Stimulated activated CD8-positive, alpha-beta memory T cell treated with anti-CD3 and anti-CD28 coated beads, Interleukin-7, amount 100 ng/mL, for 1 hour (primary cell): ENCODE measurements at places on chromosomes 6 and 20.

- DNase-seq, result no peak
Observed at GRCh38 chr6:164106345-164106769, 691.8 kb downstream of the QKI start.

- no peak for DNase-seq
Observed at GRCh38 chr20:31712564-31713311, 9.9 kb downstream of the BCL2L1 start.

- DNase-seq, result no peak
Observed at GRCh38 chr6:3431994-3432393, 24.9 kb downstream of the SLC22A23 start.

DNA sequence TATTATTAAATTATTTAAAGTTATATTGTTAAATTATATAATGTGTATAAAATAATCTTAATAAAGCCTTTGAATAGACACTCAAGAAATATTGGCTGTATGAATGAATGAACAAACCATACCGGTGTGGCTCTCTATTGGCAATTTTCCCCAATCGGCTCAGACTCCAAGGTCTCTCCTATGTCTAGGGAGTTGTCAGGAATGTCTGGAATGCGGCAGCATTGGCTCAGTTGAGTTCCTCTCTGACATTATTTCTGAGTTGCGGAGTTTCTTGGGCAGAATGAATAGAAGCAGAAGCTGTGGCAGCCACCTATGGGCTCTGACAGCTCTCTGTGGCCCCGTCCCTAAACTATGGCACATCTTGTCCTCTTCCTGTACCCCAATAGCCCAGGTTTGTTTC lies 111.0 kb downstream of the SOBP start:
- DNase-seq, result no peak

GRCh38 chr6:128335963-128336362 lies 184.4 kb downstream of the PTPRK start:
- no peak for DNase-seq

DNA sequence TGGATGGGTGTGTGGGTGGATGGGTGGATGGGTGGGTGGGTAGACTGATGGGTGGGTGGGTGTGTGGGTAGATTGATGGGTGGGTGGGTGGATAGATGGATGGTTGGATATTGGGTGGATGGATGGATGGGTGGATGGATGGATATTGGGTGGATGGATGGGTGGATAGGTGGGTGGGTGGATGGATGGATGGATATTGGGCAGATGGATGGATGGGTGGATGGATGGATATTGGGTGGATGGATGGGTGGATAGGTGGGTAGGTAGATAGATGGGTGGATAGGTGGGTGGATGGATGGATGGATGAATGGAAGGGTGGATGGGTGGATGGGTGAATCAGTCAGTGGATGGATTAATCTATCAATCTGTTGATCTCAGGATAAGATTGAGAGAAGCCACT lies 177.2 kb downstream of the ZMYND8 start:
- DNase-seq, result no peak

DNA sequence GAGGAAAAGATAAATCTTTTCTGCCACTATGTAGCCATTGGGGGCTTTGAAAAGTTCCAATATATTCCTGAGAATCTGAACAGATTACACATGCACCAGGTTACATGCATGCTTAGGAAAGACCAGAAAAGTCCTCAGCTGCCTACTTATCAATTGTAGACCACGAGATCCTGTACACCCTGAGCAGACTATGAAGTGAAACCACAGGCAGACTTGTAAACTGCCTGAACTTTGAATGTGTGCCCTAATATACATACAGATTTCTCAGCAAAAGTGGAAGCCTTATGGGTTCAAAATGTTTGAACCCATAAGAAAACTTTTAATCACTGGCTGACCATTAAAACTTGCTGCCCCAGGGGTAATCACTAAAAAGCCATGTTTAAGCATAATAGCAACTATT lies 273.5 kb upstream of the RUNX2 start:
- DNase-seq, result no peak

DNA sequence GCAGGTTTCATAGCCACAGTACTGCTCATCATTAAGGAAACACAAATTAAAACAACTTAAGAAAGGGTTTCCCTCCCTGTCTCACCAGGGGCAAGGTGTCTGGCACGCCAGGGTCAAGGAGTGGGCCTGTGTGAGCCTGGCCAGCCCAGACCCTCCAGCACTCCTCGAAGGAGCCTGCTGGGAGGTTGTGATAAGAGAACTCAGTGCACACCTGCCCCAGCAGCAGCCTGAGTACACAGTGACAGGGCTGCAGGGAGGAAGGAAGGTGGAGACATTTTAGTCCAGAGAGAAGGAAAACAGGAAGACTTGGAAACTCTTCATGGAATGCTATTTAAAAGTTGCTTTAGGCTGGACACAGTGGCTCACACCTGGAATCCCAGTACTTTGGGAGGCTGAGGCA lies 14.1 kb downstream of the NINL start:
- no peak for DNase-seq

DNA sequence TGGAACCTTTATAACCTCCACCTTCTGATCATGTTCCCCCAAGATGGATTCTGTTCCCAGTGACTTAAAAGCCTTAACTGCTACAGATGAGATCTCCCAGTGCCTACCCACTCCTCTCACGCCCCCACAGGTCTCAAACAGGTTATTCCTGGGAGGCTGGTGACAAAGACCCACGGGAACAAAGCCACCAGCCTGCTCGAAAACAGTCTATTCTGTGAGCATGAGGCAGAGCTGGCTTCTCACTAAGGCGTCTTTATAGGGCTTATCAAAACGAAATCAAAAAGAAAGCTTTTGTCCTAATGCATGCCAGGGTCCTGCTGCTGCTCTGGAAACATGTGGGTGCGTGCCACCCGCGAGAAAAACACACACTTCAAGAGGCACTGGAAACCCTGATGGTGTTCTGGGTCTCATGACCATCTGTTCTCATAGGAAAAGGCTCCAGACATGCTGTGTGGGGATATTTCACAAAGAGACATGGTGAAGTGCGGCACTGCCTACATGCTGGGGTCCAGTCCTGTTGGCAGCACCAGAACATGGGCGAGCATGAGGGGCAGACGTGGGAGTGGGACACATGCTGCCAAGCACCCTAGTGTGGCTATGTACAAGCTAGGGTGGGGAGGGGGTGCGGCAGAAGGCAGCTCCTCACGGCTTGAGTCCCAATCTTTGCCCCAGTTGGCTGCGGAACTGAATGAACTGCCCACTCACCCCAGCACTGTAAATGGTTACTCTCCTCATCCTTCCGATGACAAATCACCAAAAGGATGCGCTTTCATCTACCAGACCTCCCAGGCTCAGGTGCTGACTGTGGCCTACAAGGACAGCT lies 2.1 kb downstream of the FKBP1A start:
- no peak for DNase-seq

DNA sequence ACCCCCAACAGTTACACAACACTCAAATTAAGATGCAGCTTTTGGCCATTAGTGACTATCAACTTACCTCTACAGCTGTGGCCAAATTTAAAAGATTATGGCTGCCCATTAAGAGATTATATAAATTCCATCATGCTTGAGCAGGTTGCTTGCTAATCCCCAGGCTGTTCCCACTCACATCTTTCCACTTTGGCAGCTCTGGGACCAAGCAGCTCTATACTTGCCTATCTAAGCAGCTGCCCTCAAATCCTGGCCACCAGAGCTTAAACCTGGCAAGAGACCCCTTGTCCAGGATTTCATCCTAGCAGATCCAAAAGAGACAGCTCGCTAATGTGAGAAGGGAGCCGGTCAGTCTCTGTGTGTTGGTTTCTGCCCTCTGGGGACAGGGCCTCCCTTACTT lies 127.9 kb downstream of the SLC23A2 start:
- no peak for DNase-seq

DNA sequence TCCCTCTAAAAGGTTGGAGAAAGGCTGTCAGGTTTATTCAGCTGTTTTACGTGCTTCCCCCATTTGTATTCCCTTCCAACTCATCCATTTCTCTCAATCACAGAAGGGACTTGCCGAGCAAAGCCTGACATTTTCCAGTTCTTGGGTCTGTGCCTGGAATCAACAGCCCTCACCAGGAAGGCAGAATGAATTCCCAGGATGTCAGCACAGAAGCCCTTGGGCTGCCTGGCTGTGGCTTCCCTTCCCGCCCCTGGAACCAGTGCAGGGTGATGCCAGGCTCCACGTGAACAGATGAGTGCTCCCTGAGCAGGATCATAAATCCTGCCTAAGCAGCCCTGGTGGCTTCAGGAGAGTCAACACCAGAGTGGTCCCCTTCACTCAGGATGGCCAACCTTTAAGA lies 86.1 kb upstream of the CD83 start:
- no peak for DNase-seq

DNA sequence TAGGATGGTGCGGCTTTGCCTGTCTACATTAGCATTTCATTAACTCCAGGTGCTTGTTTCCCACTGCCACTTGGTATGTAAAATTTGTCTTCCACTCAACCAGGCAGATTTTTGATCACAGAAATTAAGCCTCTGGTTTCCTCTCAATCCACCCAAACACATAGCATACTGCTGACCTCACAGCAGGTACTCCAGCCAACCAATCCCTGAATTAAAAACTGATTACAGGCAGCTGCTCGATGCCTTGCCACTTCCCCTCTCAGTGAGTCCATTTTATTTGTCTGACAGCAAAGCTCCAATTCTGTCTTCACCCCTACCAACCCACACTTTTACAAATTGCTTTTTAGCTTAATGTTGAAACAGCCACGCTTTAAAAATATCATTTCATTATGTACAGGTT lies 95.2 kb downstream of the PLCB1 start:
- DNase-seq, result no peak

GRCh38 chr6:109082188-109082577 lies 12.5 kb downstream of the SESN1 start:
- no peak for DNase-seq

- no peak for DNase-seq
Observed at GRCh38 chr6:122903266-122903915, 92.6 kb upstream of the CLVS2 start.

DNA sequence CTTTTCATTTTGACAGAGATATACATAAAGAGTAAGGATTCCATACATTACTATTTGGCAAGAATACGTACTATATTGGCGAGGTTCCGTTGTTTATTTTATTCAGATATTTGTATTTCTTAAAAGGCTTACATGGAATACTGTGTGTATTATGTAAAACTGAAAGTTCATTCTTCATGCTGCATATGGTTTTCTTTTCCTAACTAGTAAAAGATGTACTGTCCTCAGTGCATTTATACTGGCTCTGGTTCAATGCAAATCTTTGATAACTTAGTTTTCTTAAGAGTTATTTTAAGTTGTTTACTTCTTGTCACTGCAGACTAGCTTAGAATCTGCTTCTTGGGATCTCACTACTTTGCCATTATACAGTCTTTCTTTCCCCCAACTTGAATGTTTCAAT lies 42.0 kb downstream of the ADGRB3 start:
- DNase-seq, result no peak

GRCh38 chr6:141259091-141259490 lies 873.6 kb upstream of the GJE1 start:
- no peak for DNase-seq

DNA sequence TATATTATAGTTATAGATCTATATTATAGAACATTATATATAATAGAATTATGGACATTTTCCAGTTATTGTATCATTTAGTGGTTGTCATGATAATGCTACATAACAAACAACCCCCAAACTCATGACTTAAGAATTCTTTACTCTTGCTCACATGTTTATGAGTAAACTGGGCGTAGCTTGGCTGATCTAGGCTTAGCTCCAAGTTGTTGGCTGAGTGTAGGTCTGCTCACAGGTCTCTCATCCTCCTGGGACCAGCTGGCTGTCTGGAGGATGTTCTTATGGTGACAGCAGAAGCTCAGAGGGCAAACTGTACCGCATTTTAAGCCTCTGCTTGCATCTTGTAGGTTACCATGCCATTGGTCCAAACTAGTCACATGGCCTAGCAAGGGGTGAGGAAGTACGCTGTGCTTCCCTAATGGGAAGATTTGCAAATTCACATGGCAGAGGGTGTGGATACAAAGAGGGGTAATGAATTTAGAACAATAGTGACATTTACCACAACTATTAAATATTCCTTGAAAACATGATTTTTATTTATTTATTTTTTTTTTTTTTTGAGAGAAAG lies 34.2 kb downstream of the ARHGAP40 start:
- no peak for DNase-seq

DNA sequence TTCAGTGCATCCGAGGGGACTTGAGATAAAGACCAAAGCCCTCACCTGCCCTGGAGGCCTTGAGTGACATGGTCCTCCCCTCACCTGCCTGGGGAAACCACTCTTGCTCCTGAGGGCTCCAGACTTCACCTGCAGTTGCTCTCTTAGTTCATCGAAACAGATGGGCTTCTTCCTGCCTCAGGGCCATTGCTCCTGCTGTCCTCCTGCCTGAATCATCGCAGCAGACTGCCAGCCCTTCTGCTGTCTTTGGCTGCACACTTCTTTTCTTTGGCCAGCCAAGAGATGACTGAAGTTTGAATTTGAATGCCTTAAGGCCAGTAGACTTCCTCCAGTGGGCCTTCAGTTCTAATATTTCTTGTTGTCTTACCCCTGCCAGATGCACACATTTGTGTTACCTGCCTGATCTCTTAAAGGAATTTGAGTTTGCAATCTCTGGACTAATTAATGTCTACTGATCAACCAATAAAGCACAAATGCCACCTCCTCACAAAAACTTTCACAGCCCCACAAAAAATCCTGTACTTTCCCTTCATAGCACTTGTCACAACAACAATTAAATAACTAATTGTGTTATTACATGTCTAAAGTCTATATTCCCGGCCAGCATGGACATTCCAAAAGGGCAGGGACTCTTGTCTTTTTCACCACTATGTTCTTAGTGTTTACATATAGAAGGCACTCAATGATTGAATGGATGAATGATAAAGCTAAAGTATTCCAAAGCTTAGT lies 56.7 kb upstream of the SGK1 start:
- DNase-seq, result no peak

- no peak for DNase-seq
Observed at GRCh38 chr6:158064725-158065251, 83.1 kb downstream of the SYNJ2 start.

- DNase-seq, result no peak
Observed at GRCh38 chr6:20584100-20584731, 50.0 kb downstream of the CDKAL1 start.

DNA sequence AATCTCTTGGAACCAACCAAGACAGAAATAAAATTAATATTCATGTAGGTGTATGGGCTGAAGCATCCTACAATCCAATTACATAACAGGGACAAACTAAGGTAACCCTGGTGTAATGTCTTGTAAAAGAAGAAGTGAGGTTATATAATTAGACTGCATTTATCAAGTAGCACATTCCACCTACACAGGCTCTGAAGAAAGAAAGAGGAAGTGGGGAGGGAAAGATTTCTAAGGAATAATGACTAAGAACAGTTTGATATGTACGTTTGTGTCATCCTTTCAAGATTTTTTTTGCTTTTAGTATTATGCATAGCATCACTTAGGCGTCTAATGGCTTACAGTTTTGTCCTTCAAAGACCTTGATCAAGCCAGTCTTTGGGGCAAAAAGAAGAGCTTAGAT lies 139.7 kb downstream of the PLCB1 start:
- DNase-seq, result no peak

- no peak for DNase-seq
Observed at GRCh38 chr6:26250698-26251044, 114.3 kb upstream of the BTN3A2 start.

DNA sequence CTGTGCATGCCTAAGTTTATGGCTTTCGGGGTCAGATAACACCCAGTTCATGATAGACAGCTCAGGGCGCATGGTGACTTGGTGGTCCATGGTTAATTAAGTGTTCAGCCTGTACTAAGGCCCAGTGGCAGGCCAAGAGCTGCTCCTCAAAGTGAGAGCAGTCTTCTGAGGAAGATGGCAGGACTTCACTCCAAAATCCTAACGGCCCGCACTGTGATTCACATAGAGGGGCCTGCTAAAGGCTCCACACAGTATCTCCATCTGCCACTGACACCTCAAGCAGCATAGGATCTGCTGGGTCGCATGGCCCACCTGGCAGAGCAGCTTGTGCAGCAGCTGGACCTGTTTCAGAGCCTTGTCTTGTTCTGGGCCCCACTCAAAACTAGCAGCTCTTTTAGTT lies 10.6 kb upstream of the CST7 start:
- no peak for DNase-seq
